ENCODE measurements at places on chromosomes 11 and 22.

- DNase-seq = no peak
Observed at GRCh38 chr11:73759610-73760134, 1.2 kb downstream of the RAB6A start.

- no peak for DNase-seq
Observed at GRCh38 chr11:90846628-90847027, 623.8 kb upstream of the CHORDC1 start.

DNA sequence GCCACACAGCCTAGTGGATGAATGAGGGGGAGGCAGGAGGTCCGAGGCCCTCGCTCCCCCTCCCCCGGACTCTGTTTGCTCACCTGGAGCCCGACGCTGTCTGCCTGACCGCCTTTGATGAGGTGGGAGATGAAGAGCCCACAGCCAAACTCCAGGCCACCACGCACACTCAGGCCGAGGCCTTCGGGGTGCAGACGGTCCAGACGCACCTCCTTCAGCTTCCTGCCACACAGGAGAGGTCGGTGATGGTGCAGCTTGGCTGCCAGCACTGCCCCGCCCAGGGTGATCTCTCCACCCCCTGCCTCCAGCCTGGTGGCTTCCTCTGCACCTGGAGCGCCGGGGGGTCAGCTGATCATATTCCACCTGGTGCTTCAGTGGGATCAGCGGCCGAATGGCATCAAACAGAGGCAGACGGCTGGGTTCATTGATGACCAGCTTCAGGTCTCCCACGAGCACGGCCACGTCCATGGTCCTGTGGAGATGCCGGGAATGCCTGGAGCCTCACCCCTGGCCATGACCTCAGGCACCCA, 13.1 kb downstream of the USH1C start:
- DNase-seq = no peak

- DNase-seq = no peak
Observed at GRCh38 chr11:33598426-33599069, 102.1 kb downstream of the C11orf91 start.

DNA sequence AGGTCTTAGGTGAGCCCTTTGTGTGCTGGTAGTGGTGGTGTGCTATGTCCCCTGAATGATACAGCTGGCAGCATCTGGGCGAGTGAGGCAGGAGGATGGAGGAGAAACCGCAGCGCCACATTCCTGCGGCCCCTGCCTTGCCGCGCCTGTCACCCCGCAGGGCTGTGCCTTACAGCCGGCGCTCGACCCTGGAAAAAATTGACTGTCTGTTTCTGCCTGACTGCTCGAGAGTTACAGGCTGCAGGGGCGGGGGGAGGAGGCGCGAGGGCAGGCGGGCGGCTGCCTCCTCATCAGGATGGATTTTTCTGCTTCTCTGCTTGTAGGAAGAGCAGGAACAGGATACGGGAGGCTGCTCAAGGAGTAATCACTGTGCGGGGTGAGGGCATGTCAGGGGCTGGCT, 443.4 kb downstream of the MIAT start:
- DNase-seq = peak; percentile 8

DNA sequence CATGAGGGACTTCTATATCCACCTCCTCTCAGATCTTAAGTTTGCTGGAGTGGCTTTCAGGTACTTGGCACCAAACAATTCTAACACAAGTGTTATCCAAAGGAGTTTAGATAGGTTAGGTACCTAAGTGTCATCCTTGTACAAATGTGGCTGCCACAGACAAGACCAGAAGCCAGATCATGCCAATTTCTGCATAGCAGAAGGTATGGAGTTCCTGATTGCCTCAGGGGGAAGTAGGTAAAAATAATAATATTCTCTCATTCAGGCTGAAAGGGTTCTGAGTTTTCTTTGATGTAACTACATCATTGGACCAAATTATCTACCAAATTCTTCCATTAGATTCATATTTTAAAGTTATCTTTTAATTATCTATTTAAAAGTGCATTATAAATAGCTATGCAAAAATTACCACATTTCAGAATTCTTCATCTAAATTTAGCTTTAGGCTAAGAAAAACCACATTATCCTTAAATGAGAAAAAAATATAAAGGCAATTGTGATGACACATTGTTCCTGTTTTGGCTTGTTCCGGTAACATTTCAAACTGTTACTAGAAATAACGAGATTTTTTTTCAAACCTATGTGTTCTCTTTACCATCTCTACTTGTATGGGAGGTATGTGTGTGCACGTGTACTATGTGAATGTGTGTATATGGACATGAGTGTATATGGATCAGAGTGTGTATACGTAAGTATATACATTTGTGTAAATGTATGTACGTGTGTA, 66.2 kb upstream of the POU2AF2 start:
- DNase-seq = no peak

DNA sequence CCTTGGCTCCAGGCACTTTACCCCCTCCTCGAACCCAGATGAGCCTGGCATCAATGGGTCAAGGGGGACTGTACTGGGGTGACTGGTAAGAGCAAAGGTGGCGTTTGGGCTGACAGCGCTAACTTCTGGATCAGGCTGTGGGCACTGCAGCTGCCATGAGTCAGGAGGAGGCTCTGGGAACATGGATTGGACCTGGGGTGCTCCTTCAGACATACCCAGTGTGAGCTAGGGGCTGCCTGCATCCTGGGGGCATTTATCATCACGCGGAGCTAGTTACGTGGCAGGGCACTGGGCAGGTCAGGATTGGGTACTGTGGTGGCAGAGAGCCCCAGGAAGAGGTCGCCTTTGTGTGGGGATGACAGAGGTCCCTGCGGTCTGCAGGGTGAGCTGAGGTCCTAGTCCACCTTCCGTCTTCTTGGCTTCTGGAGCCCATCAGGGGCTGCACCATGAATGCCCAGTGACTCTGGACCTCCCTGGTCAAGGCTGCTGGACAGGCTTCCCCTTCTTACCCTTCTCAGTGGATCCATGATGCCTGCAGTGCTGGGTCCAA, 13.1 kb downstream of the GRIK4 start:
- no peak for DNase-seq

- DNase-seq = no peak
Observed at GRCh38 chr11:28110821-28111200, 2.6 kb downstream of the METTL15 start.

GRCh38 chr22:17272511-17272991, 53.3 kb upstream of the ADA2 start:
- DNase-seq = no peak

DNA sequence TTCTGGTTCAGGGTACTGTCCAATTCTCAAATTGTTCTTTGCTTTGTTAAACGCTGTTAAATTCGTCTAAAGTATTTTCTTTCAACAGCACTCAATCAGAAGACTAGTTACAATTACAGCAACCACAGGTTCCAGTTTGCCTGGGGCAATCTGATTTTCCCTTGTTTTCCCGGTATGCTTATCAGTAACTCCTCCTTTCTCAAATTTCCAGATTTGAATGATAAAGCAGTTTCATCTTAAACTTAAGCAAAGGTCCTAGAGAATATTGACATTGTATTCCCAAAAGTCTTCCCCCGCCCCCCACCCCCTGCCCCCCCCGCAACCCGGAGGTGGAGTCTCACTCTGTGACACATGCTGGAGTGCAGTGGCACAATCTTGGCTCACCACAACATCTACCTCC, 10.5 kb upstream of the USP28 start:
- no peak for DNase-seq

- DNase-seq = peak; percentile 47
Observed at GRCh38 chr11:65919573-65920371, 546 bp downstream of the DRAP1 start.

DNA sequence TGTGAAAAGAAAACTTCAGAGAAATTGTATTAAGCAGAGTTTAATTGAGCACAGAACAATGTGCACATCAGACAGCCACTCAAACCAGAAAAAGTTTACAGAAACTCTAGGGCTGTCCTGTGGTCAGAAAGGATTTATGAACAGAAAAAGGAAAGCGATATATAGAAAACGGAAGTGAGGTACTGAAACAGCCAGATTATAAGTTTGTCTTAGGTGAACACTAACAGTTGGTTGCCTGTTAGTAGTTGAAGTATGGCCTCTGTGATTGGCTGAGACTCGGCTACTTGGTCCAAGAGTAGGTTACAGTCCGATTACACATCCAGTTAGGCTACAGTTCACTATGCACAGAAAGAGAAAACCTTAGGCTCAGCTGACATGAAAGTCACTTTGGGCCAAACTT, 1232.5 kb upstream of the RAG2 start:
- no peak for DNase-seq

- no peak for DNase-seq
Observed at GRCh38 chr11:2771758-2772466, 72.1 kb upstream of the KCNQ1OT1 start.

GRCh38 chr11:28673691-28674432, 565.7 kb downstream of the METTL15 start:
- DNase-seq = no peak

DNA sequence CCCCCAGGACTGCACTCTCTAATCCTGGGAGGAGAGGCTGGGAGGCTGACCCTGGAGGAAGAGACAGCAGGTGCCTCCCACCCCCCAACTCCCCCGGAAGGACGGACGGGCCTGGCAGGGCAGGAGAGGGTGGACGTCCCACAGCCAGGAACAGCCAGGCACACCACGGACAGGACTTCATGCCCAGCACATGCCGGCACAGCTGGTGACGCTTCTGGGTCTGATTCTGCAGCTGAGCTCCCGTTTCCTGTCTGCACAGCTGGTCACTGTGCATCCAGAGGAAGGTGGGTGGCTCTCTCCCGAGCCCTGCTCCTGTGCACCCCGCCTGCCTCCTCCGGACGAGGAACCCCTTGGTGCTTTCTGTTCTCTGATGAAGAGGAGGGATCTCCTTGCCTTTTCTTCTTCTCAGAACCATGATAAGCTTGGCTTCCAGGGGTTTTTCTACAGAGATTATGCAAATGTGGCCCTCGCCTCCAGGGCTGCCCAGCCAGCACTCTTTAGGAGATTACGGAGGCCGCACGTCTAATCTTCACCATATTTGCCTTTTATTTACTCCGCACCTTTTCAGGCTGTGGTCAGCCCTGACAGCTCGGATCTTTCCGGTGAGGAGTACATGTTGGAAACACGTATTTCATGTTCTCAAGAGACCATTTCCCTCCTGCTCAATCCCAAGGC, 1295.8 kb downstream of the BRD1 start:
- no peak for DNase-seq

DNA sequence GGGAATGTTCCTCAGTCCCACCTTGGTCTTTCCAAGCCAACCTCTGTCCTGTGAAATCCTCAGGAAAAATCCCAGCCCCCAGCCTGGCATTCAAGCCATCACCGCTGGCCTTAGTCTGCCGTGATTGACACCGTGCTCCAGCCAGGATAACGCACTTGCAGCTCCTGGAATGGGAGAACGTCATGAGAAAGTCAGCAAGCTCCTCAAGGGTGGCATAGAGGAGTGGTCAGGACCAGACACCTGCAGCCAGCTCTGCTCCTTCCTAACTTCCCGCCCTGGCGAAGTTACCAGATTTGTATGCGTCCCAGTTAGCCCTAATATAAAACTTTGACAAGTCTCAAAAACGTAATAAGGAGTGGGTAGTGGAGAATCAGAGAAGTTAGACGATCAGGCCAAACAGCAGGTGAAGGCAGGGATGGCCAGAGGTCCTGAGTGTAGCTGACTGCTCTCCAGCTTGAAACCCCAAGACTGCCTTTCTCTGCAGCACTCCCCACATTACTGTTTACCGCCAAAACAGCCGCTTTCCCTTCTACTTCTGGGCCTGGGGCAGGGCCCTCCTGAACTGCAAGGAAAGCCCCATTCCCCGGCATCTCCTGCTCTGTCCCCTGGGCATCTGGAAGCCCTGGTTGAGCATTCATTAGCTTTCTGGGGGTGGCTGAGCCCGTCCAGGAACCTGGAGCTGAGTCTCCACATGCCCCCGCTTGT, 1.3 kb upstream of the DKK3 start:
- no peak for DNase-seq

GRCh38 chr11:61917334-61918109, at the start of gene RAB3IL1:
Gene RAB3IL1, minus strand, starts transcription at chr11:61917566. Its CDS starts 199 bp downstream, at chr11:61917367.
- peak; percentile 61 for DNase-seq

DNA sequence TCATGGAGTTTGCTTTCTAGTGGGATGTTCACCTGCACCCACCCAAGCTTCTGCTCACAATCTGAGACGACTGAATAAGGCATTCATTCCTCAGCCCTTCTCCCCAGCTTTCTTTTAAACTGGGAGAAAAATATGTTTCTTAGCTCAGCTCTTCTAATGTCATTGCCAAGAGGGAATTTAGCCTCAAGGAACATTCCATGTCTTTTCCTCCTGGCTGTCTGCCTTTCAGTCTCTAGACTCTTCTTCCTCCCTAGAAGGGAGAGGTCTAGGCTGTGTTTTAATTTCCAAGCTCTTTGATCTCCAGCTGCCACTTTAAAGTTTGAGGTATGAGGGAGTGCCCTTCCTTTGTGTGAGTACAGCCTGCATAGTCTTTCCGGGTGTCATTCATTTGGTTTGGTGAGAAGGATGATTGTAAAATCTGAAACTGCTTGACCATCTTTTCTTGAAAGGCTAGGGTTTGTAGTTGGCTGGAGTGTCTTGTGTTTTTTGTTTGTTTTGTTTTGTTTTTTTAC, 11.7 kb upstream of the HTATIP2 start:
- DNase-seq = no peak

- no peak for DNase-seq
Observed at GRCh38 chr22:23467721-23468294, 112.3 kb downstream of the IGLL1 start.

DNA sequence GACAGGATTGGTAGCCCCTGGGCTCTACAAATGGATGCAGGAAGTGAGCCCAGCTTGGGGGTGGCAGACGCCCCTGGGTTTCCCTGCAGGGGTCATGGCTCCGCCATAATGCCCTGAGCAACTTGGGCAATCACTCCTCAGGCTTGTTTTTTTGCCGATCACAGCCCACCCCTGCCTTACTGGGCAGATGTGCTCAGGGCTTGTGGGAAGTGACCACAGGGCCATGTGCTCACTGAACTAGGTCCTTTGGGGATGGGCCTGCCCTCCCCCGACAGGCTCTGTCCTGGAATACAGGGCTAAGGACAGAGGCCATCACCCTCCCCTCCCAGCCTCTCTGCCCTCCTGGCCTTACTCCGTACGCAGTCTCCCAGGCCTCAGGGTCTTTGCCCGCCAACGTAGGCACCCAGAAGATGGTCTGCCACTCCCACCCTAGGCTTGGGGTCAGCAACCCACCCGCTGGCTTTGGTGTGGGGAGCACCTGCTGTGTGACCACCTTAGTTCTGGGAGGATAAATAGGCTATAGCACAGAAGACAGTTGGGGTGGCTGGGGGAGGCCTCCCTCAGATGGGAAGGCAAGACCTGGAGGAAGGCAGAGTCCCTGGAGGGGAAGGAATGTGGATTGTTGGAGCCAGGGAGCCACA, 3.8 kb downstream of the RPLP2 start:
- DNase-seq = no peak

DNA sequence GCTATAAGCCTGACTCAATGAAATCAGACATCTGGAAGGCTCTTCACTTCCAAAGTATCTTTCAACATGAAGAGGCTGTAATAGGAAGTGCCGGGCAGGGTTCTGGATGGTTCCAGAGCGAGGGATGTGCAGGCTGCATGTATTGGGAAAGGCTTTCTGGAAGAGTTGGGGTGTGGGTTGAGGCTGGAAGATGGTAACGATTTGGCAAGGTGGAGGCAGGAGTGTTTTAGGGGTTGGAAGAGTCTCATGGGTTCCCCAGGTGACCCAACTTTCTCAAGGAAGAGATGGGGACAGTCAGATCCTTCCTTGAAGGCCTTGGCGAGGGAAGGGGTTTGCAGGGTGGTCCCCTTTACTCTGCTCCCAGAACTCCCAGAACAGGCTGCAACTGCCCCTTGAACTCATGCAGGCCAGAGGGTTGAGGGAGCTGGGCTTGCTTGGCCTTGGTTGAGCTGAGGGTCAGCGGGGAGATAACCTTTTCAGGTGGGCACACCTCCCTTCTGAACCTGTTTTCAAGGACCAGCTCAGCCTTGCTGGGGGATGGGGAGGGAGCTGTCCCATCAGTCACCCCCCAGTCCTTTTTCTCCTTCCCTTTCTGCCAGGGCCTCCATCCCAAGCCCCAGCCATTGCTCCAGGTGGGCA, 9.4 kb upstream of the POU2F3 start:
- no peak for DNase-seq

- DNase-seq = no peak
Observed at GRCh38 chr11:7413961-7414915, 71.1 kb upstream of the OLFML1 start.

Data from nucleus accumbens (tissue), 56 donors.